ENCODE measurements at places on chromosomes 4 and X.

- DNase-seq = no peak
Observed at GRCh38 chr4:189096717-189097116, 844.0 kb upstream of the FRG1 start.

DNA sequence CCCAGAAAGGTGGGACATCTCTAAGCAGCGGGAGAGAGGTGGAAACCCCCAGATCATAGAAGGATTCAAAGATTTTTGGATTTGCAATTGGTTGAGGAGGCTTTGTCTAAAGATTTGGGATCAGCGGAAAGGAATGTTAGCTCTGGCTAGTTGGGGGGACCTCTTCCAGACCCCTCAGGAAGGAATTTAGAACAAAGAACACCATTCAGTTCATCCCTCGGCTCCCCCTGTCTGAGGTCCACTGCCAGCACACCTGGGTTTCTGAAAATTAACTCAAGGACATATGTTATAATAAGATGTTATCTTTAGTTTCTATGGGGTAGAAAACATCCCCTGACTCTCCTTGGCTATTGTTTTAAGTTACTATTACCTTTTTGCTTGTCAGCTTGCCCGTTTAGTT lies 163.6 kb downstream of the CEP135 start:
- no peak for DNase-seq

GRCh38 chrX:131821945-131822622 lies 201.0 kb upstream of the STK26 start:
- no peak for DNase-seq

GRCh38 chrX:109974906-109975655 lies 27.8 kb upstream of the TMEM164 start:
- DNase-seq = no peak

- no peak for DNase-seq
Observed at GRCh38 chr4:2731907-2732317, 24.2 kb downstream of the TNIP2 start.

DNA sequence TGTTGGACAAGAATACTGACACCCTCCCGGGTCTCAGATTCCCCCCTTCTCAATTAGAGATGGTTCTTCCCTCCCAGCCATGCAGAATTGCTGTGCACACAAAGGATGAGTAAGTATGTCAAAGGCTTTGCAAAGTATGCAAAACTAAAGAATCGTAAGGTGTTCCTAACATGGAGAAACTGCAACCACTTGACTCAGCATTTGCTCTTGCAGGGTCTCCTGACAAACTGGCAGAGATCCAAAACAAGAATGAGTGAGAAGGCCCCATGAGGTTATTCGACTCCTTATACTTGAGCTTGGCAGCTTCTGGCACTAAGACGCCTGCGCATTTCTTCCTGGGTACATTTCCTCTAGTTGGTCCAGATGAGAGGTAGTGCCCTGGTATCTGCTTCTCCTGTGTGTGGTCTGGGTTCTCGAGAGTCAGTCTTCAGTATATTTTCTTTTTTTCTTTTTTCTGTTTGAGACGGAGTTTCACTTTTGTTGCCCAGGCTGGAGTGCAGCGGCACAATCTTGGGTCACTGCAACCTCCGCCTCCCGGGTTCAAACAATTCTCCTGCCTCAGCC lies 8.2 kb downstream of the FAM184B start:
- no peak for DNase-seq

DNA sequence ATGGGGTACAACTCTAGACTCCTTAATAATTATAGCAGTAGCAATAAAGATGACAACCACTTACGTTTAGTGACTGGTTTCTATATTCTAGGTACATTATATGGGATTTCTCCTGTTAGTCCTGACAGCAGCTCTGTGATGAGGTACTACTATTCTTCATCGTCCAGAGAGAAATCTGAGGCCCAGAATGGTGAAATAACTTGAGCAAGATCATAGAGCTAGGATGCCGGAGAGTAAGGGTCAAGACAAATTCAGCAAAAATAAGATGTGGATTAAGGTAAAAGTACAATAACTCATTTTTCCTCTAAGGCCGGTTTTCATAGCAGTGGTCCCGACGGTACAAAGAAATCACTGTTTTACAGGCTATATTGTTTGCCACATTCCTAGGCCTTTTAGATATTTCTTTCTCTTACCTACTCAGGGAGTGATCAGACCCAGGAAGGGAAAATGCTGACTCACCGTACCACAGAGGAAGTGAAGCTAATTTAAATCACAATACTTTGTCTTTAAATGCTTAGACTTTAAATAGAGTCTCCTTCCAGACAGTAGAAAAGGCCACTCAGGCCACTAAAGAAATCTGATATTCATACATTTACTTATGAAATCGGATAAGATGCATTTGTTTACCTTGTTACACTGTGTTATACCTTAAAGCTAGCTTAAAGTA lies 2023.0 kb upstream of the AGA start:
- DNase-seq = no peak

- peak; percentile 19 for DNase-seq
Observed at GRCh38 chr4:156829201-156829873, 142.3 kb downstream of the PDGFC start.

GRCh38 chr4:1803523-1804423 lies 10.7 kb downstream of the FGFR3 start:
- no peak for DNase-seq

DNA sequence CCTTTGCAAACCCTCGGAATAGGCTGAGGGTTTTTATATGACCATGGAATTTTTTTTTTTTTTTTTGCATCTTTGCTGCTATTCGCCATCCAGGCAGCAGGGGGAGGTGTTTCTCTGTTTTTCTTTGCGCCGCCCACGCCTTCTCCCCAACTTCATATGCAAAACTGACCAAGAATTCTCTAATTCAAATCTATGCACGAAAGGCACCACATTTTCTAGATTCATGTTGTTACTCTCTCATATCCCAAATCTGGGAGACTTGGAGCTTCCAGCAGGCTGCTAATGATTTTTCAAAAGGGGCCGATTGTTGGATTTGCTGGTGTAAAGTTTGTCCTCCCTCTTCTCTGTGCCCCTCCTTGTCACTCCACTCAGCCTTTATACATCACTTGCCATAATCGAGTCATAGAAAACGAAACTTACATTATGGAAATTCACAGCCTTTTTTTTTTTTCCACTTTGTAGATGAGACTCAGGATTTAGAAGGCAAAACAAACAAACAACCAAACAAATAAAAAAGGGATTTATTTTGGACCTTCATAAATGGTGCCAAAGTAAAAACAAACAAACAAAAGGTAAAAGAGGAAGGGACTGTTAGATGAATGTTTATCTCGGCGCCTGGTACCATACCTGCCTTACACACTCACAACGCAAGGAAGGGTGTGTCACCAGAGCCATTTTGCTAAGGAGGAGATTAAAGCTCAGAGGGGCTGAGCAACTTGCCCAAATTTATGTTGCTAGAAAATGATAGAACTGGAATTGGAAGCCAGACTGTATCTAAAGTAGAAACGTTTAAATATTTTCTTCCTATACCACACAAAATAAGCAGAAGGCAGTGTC lies 29.3 kb upstream of the BOD1L1 start:
- DNase-seq = peak; percentile 62

DNA sequence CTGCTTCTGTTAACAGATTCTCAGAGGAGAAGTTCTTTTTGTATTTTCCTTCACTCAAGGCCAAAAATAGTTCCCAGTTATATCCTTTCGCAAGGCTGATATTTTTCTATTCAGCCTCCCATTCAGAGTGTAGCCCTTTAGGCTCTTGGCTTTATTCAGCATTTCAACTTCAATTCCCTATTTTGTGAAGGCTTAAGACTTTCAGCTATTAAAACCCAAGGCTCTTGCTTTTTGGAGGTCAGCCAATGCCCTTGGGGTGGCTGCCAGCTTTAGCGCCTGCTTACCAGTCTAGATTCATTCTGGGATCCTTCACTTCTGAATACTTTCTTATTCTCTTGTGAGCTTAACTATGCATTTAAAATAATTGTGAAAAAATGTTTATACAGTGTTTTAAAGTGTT lies 57.3 kb upstream of the ADGRA3 start:
- DNase-seq = peak; percentile 71

All from globus pallidus (tissue), 1 donor.